ENCODE measurements at places on chromosomes 4 and X.

DNA sequence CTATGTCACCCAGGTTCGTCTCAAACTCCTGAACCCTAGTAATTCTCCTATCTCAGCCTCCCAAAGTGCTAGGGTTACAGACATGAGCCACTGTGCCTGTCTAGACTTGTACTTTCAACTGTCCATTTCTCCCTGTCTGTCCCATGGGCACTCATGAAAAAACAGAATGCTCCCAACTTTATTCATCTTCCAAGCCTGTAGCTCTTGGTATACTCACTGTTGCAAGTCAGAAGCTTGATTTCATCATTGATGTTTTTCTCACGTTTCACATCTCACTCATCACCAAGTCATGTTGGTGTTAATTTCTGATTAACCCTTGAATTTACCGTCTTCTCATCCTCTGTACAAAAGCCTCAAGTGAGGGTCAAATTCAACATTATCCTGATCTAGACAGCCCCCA, 7.3 kb upstream of the SRP72 start:
- no peak for DNase-seq

DNA sequence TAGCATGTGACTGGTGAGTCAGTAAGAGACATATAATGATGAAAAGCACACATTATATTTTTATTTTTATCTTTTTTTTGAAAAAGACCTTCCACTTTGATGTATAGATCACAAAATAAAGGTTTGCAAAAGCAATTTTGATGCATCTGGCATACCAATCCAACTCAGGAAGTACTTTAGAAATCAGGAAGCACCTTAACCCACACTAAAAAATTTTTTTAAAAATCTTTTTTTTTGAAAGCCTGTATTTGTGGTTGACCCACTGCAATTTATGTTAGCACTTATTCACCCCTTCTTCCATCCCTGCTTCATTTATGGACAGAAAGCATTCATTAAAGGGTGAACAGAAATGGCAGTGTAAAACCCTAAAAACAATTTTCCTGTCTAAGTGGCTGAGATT, 16.6 kb downstream of the TMEM255A start:
- no peak for DNase-seq

GRCh38 chr4:159060161-159060560, 42.7 kb upstream of the RAPGEF2 start:
- DNase-seq = no peak

DNA sequence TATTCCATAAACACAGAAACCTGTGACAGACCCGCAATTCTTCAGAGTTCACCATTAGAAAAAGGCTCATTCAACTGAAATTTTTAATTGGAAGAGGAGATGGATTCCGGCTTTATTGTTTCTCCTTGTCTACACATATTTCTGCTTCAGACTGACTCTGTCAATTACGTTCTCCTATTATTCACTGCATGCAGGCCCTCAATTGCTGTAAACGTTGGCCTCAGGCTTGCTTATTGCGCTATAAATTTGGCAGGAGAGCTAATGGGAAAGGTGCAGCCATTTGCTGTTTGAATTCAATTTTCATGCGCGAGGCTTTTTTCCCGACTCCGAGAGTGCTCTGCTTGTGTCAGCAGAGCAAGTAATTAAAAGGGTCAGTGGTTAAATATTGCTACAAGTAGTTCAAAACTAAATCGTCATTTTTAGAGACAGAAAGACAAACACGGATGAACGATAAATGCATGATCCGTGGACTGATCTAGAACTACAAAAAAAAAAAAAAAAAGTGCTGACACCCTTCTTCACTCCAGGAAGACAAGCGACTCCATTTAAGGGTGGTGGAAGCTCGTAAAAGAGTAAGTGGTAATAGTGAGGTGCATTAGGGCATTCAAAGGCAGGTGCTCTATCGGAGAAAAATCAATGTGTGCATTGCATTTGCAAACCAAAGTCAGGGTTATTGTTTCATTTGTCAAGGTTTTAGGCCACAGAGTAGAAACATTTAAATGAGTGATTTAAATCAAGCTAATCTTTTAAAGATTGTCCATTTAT, 841.6 kb upstream of the FRG1 start:
- DNase-seq = no peak

DNA sequence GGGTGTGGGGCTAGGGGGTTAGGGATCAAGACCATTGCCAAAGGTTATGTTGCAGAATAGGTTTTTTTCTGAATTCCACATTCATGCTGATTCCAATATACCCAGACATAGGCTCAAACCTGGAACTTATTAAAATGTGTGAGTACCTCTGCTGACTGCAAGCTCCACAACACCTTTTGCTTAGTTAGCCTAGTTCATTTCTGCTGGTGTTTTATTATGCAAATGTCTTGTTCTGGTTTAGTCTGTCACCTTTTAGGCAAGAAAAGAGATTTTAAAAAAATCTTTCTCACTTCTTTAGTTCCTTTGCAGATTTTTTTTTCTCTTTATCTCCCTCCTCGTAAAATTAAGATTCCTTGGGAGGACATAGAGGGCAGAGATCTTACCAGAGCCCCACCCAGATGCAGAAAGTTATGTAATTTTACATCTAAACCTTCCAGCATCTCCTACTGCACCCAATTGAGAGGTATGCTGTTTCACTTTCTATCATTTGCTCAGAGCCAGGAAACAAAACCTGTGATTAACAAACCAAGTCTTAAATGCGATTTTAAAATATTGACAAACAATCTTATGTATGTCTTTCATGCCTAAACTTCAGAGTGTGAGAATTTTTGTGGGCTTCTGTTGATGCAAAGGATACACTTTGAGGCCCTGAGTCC, 190.7 kb upstream of the CLNK start:
- DNase-seq = no peak

DNA sequence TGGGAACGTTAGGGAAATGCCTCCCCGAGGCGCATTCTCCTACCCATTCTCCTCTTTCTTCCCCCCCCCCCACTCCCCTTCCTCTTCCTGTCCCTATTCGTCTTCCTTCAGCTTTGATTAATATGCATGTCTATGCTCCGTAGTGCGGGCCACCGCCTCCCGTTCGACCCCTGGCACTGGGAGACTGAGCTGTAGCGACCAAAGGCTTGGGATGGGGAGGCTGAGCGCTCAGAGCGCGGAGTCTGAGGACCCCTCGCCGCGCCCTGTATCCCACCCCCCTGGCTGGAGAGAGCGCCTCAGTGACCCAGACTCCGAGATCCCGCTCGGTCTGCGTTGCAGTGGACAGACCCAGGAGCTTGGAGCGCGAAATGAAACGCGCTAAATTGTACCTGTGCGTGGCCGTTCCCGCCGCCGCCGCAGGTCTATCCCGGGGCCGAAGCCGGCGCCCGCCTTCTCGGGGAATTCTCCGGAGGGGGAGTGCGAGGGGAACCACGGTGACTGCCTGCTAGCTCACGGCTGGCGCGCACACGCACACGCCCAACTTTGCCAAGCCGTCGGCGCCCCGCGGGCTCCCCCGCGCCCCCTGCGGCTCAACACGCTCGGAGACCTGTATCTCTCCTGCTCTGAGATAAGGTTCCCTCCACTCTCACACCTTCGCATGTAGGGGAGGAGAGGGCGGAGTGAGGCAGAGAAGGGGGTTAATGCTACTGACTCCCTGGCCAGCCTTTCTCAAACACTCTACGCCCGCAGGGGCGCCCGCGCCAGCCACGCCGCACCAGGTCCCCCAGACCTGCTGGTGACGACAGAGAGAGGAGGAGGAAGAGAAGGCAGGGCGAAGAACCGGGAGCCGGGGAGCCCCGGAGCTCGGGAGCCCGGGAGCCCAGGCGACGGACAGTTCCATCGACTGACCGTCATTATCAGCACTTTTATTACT, 1.5 kb upstream of the PTCHD1 start:
- no peak for DNase-seq

DNA sequence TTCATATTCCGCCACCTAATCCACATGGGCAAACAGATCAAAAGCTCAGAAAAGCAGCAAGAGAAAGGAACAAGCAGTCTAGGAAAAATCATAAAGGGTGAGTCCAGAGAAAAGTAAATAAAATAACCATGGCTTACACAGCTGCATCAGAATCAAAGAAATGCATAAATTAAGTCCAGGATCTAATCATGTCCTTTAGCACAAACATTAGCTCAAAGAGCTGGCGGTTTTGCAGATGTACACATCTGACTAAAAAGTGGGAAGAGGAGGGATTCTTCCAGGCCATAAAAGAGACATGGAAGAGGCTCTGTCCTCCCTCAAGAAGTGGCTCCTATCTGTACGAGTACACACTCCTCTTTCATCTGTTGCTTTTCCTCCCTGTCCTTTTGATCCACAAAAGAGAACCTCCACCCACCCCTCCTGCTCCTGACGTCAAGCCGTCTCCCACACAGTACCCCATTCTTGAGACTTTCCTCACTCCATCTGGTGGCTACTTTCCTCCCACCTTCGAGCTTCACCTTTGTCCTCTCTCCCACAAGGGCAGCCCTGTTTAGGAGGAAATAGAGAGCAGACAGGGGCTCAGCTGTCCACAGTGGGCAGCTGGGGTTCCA, 92.5 kb downstream of the RASL11B start:
- no peak for DNase-seq

DNA sequence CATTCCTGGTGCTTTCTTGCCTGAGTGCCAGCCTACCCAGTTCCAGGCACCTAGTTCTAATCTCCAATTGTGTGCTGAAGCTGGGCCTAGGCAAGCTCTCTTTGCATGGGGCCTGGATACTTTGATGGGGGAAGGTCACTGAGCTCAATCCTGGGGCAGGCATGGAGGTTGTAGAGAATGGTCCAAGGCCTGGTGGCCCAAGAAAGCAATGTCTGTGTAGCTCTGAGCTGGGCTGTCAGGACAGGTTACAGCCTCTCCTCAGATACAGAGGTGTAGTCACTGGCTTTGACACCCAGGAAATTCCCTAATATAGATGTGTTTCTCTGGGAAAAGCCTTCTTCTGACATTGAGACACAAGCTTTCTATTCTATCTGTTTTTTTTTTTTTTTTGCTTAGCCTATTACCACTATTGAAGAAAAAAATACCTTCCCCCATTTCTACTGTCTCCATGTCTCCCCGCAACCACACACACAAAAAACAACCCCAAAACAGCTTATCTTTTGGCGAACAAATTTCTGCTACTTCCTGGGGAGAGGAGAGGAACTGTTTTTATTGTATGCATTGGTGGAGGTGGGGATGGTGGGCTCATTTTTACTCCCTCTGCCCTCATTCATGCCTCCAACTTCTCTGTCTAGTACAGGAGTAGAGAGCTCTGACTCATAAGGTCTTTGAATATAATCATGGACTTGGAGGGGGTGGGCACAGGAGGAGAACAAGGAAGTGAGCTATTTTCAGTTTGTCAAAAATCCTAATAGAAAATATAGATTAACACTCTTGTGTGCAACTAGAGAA, 66.7 kb upstream of the DHX15 start:
- no peak for DNase-seq

All from stimulated activated CD4-positive, alpha-beta T cell treated with anti-CD3 and anti-CD28 coated beads, Interleukin-2, amount 100 ng/mL, for 24 hours (primary cell).